ENCODE measurements at places on chromosomes 1 and 21.

DNA sequence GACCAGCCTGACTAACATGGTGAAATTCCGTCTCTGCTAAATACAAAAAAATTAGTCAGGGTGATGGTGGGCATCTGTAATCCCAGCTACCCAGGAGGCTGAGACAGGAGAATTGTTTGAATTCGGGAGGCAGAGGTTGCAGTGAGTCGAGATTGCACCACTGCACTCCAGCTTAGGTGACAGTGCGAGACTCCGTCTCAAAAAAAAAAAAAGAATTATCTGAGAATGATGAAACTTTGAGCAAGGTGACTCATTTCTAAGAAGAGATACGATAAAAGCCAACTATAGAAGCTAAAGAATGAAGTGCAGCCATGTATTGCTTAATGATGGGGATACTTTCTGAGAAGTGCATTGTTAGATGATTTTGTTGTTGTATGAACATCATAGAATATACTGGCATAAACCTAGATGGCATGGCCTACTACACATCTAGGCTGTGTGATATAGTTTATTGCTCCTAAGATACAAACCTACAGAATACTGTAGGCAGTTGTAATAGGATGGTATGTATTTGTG lies 64.7 kb downstream of the SNRPE start:
- no peak for DNase-seq

GRCh38 chr1:32939655-32940371 lies 24.8 kb downstream of the RNF19B start:
- DNase-seq = no peak

DNA sequence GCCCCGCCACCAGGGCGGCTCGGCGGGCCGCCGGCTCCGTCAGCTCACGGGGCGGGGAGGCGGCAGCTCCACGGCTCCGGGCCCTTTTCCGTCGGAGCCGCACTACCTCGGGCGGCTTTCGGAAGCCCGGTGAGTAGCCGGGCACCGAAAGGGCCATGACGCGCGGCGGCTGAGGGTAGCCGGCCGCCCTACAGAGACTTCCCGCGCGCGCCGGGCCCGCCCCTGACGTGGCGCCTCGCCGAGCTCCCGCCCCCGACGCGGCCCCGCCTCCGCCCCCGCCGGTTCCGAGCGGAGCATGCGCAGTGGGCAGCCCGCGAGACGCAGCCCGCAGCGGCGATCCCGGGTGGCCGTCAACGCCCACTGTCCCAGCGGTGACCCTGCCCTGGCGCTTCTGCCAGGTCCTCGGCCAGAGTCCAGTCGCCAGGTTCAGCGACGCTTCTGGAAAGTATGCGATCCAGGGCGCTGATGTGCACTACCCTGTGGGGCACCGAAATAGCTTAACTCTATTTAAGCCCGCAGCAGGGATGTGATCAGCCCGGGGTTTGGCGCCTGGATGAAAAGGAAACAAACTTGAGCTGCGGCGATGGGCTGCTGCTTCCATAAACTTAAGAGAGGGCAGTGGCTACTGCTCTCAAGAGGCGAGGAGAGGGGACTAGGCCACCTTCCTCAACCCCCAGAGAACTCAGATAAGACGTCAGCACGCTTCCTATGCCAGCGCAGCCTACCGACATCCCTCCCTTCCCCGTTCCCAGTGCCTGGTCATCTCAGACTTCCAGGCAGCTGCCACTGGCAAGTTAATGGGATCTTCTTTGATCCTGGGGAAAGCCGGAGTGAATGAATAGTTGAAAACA lies at the start of gene DONSON:
Gene DONSON (minus strand): TSS at position 200 of the 851 bp plus-strand sequence. CDS start 43 bp downstream, at position 157.
- peak; percentile 94 for DNase-seq

- no peak for DNase-seq
These were observed 246.0 kb downstream of the TRABD2B start for GRCh38 chr1:47751193-47751592.

- no peak for DNase-seq
These were observed 119.5 kb downstream of the MAB21L3 start for GRCh38 chr1:116230712-116231111.

Data from coronary artery (tissue), 2 donors.